Smooth muscle cell of the brain vasculature (primary cell): ENCODE measurements at places on chromosomes 12 and 14.

DNA sequence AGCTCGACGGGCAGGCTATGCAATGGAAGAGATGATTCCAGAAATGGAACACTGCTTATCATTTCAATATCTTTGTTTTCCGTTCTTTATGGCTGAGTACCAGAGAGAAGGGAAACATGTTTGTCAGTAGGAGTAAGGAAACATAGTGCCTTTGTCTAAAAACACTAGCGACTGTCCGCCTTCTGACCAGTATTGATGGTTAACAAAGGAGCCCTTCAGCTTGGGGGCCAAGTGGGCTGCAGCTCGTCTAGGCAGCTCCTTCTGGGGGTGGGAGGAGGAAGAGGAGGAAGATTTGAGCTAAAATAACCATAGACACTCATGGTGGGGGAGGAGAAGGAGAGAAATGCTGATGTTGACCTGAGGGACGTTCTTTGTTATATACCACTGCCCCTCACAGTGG is 15.0 kb downstream of the COQ5 start:
- no peak for DNase-seq

DNA sequence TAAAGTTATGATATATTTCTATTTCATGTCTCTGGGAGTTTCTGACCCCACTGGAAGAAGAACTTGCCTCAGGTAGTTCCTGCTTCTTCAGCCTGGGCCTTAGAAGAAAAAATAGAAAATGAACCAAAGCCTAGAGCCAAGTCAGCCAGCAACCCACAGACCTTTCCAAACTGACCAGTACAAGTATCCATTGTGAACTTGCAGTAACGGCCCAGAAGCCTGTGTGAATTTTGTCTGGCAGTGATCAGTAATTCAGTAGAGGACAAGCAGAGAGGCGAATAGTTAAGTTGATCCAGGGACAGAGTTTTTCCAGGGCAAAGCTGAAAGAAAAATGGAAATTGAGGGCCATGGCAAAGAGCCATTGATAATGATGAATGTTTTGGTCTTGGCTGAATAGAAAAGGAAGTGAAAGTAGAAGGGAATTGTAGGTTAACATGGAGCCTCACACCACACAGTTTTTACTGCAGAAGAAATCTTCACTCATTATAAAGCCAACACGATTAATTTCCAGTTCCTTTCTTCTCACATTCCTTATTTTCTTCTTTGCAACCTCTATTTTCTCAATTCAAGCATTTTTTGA is 311.8 kb downstream of the BTG1 start:
- no peak for DNase-seq

DNA sequence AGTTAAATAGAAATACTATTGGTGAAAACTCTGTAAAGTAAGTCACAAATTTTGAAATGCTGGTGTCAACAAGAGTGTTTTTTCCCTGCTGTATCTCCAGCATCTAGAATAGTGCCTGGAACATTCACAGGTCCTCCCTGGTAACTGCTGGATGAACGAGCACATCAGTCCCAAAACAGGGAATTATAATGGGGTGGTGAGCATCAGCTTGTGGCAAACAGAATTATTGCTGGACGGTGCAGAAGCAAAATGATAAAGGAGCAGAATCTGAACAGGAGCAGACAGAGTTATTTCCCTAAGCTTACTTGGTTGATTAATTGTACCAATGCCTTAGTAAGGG is 129.9 kb downstream of the GRIP1 start:
- DNase-seq: no peak

DNA sequence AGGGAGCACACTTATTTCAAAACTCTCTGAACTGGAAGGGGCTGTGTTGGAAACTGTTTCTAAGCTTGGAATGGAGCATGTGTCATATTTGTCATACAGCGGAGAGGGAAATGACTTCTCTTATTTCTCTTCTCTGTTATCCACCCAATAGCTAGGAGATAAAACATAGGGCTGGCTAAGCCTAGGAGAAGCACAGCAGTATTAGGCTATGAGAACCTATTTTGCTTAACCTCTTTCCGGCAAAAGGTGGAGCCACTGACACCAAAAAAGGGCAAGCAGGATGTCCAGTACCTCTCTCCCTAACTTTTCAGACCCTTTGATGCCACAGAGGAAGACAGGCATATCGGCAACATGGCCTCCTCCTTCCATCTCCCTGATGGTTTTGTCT is 148.3 kb downstream of the CRADD start:
- no peak for DNase-seq
